ENCODE measurements at places on chromosomes 13 and 19. TPM values are rescaled to one million over a fixed set of nuclear protein-coding genes. Genes with fewer than 3 reads are reported as not detected.

DNA sequence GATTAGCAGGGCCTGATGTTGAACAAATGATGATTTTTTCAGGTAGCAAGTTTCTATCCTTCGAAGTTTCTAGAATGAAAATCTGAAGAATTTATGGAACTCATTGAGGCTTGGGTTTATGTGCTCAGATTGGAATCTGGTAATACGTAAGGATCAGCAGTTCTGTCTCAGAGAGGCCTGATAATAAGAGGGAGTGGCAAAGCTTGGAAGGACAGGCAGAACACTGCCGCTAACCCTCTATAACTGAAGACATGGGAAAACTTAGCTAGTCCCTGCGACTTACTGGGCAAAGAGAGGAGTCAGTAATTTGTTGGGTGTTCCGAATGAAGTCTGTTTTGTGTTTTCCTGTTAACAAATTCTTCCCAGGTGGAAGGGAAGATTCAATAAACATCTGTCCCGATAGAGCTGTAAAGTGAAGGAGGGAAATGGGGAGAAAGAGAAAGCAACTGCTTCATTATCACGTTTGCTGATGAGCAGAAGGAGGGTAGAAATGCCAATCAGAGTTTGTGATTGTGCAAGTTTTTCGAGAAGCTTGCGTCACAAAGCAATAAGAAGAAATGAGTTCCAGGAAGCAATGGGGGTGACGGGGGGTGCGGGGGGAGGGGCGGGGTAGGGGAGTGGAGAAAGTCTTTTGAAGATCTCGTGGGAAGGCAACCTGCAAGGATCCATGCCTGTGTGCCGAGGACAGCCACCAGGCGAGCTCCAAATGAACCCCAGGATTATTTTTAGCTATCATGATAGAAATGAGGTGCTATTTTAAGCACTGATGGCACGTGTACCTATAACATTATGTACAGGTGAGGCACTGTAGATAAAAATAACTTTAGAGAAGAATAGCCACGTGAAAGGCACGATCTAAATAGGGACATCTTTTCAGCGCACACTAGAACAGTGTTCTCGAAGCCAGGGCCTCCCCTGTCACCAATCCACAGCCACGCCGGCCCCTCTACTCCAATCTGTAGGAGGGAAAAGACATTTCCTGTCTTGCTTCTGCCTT lies 224.1 kb downstream of the FGF9 start:
- H3K4me3 ChIP-seq, result no peak overlapping the region
- H3K27me3 ChIP-seq, result no peaks in the 10 kb centered on the region
- H3K27ac ChIP-seq, result no peak overlapping the region
- DNase-seq, result no peak
- H3K4me1 ChIP-seq, result no peaks in the 10 kb centered on the region

- no peak overlapping the region for H3K4me3 ChIP-seq
- no peaks in the 10 kb centered on the region for H3K27me3 ChIP-seq
- H3K4me1 ChIP-seq, result no peaks in the 10 kb centered on the region
- H3K27ac ChIP-seq, result no peak overlapping the region
- no peaks in the 10 kb centered on the region for H3K36me3 ChIP-seq
Observed at GRCh38 chr13:48220592-48220980, 12.4 kb upstream of the ITM2B start.

FXYD1 gene
- 1.7 TPM for total RNA-seq

APOC1 gene
- 26.8 TPM for total RNA-seq

- no peak for DNase-seq
- 0 out of 2 replicates have a peak overlapping the region, but pooled peaks have one; percentile 10 for H3K27ac ChIP-seq
- no peak overlapping the region for H3K4me3 ChIP-seq
- peaks cover 14% of the 10 kb centered on the region for H3K4me1 ChIP-seq
- H3K36me3 ChIP-seq, result peaks cover 3% of the 10 kb centered on the region
Observed at GRCh38 chr13:98216135-98216565, 39.1 kb upstream of the RNF113B start.

All from GM23338 (cell line).